Activated CD8-positive, alpha-beta memory T cell treated with anti-CD3 and anti-CD28 coated beads for 1 hour (primary cell): ENCODE measurements at places on chromosomes 4 and X.

DNA sequence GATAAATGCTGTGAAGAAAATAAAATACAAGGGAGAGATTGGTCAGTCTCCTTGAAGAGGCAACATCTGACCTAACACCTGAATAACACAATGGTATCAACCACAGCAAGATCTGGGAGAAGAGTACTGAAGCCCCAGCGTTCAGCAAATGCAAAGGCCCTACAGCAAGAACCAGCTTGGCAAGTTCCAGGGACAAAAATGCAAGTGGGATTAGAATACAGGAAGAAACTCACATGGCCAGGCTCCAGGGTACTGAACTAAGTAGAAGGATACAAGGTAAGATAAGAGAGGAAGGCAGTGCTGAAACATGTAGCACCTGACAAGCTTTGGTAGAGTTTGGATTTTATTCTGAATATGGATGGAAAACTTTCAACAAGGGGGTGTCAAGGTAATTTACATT is 3.6 kb downstream of the SMIM14 start:
- DNase-seq: no peak

DNA sequence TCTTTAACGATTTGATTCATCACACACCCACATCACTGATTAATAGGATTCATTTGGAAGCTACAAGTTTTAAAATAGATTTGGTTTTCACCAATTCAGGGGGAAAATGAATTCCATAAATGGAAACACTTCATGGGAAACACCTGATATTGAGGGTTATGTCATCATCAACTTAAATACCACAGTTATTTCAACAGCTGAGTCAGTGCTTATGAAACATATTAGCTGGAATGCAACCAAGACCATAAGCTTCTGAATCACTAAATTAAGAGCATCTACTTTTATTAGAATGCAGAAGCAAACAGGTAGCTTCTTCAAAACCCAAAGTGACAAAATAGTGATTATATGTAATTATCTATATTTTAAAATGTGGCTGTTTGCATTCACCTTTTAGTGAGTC is 207.8 kb upstream of the DCAF8L1 start:
- no peak for DNase-seq

DNA sequence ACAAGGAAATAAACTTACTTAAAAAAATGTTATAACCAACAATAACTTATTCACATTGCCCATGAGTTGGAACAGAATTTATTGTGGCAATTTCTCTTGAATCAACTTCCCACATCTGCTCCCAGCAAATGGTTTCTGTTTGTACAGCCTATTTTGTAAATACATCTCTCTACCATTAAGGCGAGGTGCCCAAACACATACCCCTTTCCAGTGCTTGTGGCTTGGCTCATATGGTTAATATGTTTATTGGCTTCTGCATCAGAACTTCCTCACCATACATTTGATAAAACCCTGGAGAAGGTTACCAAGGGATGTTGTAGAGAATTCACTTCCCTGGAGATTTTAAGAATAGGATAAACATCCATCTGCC is 207.1 kb downstream of the SOWAHB start:
- DNase-seq: no peak

GRCh38 chr4:150131581-150132228 is 53.5 kb downstream of the DCLK2 start:
- DNase-seq: no peak

GRCh38 chr4:10078481-10079233 is 37.9 kb downstream of the WDR1 start:
- DNase-seq: no peak

DNA sequence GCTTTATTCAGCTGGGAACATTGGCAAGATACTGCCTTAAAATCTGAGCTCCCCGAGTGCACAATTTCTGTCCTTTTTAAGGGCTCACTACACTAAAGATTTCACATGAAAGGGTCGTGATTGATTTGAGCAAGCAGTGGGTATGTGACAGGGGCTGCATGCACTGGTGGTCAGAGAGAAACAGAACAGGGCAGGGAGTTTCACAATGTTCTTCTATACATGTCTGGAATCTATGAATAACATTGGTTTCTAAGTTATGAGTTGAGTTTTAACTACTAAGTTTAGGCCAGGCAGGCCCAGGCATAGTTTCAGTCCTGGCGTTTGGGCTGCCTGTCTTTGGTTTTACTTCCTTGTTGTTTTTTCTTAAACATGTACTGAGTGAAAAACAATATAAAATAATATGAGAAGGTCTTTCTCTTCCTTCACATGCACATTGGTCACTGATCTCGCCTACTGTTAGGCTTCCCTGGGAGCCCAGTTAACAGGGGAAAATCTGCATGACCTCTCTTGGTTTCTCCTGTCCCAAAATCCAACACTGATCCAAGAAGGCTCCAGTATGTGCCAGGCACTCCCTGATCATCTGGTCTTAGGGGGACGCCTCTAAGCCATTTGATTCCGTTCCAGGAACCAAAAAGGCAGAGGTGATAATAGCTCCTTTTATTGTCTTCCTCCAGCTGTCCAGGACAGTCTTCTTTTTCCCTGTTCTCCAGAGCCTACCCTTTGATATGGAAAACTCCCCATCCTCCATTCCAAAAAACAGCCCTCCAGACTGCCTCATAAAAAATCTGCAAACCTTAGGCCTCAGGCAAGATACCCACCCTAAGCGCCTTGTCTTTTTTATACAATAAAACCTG is at the start of gene UGT2B17:
Gene UGT2B17 (minus strand): TSS at position 51 of the 854 bp plus-strand sequence. CDS start 7,838 bp downstream, outside the sequence.
- DNase-seq: no peak

DNA sequence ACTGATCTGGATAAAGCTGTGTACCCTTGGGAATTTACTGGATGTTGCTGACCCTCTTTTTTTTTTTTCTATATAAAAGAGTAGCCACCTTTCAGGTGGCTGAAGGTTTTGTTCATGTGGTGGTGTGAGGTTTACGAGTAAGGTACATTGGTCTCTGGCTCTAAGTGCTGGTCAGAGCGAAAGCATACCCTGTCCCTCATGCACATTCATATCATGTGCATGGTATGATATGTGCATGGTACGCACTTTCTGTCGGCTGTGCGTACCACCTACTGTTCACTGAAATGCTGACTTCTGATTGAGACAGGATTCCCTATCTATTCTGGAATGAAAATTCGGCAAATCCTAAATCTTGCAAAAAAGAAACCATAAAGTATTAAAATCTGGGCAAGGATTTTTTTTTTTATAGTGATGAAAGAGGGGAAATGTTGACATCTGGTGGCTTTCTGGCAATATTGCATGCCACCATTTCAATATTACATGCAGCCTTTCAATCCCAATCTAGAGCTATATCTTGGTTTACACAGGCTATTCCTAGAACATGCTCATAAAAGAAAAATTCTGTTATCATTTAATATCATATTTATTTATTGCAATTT is 32.8 kb downstream of the FAM149A start:
- DNase-seq: no peak

DNA sequence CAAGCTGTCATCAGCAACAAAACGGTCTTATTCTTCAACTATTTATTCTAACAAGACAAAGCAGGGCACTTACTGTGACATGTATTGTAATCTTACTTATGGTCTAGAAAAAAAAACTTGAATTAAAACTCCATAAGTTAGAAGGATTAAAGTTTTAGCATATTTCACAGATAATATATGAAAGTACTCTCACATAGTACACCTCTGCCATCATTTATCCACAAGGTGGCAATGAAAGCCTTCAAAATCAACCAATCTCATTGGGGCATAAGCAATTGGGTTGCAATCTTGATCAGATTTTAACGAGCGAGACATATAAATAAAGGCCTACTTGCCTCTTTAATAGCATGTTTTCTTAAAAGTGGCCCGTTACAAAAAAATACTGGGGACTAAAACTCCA is 1382.9 kb downstream of the FAM133A start:
- no peak for DNase-seq

- no peak for DNase-seq
These were observed 18.7 kb upstream of the GPR34 start for GRCh38 chrX:41670112-41670511.

- no peak for DNase-seq
These were observed 449.6 kb downstream of the FSTL5 start for GRCh38 chr4:161714022-161714751.

GRCh38 chr4:159312236-159312635 is 209.4 kb downstream of the RAPGEF2 start:
- DNase-seq: no peak

GRCh38 chr4:163544407-163545038 is 50.0 kb downstream of the TMA16 start:
- DNase-seq: peak; percentile 36

DNA sequence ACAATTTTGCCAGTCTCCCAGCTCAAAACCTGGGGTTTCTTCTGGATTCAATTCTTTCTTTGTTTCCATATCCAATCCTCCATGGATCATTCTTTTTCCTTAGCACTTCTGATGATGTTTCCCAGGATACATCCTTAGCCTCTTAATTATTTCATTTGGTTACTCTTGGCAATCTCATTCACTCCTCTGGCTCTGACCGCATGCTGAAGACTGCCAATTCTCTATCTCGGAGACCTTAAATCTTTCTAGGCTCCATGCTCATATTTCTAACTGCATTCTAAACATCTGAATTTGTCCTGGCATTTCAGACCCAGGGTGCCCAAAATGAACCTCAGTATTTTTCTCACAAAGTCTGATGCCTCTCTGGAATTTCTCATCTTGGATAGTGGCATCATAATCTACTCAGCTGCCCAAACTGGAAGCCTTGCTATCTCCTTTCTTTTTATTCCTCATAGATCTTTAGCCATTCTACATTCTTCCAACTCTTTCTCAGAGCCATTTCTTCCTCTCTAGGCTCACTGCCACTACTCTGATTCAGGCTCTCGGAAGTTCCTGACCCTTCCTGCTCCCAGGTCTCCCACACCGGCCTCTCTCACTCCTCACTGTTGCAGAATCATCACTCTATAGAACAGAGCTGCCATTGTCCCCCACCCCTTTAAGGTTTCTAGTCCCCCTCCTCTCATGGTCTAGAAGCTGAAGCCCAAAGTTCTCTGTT is 290.2 kb downstream of the CAMK2D start:
- no peak for DNase-seq

DNA sequence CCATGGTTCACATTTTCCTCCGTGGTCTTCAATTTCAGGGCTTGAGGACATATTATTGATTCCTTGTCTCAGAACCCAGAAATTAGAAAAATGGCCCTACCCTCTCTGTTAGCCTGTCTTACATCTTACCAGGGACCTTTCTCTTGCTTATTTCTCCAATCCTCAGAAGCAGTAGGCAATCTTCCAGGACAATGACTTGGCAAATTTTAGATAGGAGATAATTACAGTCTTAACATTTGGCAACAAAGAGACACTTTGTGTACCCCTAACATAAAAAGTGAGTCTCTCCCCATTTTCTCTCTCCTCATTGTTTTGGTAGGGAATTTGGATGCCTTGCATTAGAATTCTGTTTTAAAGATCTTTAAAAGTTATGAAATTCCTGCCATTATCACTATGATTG is 778.1 kb upstream of the SLIT2 start:
- DNase-seq: no peak

GRCh38 chr4:95956094-95956493 is 116.2 kb downstream of the PDHA2 start:
- DNase-seq: no peak

- no peak for DNase-seq
These were observed 115.0 kb upstream of the FTHL17 start for GRCh38 chrX:31186693-31187338.

GRCh38 chrX:49186125-49187027 is at the start of gene PRICKLE3:
PRICKLE3 (minus strand) TSS chrX:49186373; CDS start chrX:49186297, 76 bp downstream.
- no peak for DNase-seq

- no peak for DNase-seq
These were observed 4.4 kb upstream of the PGM2 start for GRCh38 chr4:37821953-37822605.

- DNase-seq: no peak
These were observed 3.6 kb upstream of the AMOT start for GRCh38 chrX:112844250-112844649.

GRCh38 chrX:74461384-74461783 is 40.1 kb downstream of the SLC16A2 start:
- DNase-seq: no peak

GRCh38 chr4:85243857-85244256 is 231.1 kb upstream of the ARHGAP24 start:
- DNase-seq: no peak

GRCh38 chrX:2954541-2954940 is 25.4 kb upstream of the ARSD start:
- DNase-seq: no peak

GRCh38 chr4:13654162-13654797 is 26.8 kb upstream of the BOD1L1 start:
- DNase-seq: peak; percentile 44

DNA sequence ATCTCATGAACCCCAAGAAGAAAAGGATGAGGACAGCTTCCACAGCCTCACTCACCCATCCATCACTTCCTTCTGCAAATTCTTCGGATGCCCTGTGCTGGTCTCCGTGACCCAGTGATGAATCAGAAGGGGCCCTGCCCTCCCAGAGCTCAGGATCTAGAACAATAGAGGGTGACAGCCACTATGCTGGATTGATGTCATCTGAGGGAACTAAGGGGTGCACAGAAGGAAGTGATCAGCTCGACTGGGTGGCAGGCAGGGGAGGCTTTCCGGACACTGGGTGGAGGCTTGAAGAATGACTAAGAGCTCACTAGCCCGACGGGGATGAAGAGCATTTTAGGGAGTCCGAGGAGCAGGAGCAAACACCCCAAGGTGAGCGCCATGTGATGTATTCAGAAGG is 1.4 kb upstream of the ZNF185 start:
- DNase-seq: no peak

- DNase-seq: no peak
These were observed 180.0 kb downstream of the NKX6-1 start for GRCh38 chr4:84319124-84319523.

DNA sequence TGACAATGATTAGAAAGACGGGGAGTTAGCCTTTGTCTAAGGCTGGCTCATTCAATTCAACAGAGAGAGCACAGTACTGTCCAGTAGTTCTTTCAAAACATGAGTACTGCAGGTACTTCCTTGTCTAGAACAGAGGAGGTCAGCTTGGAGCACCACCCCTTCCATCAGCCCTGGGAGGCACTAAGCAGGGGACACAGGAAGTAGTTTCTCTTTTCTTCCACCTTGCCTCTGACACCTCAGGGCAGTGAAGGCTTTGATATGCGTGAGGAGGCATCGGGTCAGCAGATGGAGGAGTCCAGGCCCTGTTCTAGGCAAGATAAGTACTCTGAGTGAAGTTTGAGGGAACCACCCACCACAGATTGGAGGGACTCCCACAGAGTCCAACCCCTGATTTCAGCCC is 33.1 kb downstream of the MAGEB10 start:
- DNase-seq: no peak

GRCh38 chr4:184536065-184536880 is 61.9 kb upstream of the IRF2 start:
- DNase-seq: no peak

DNA sequence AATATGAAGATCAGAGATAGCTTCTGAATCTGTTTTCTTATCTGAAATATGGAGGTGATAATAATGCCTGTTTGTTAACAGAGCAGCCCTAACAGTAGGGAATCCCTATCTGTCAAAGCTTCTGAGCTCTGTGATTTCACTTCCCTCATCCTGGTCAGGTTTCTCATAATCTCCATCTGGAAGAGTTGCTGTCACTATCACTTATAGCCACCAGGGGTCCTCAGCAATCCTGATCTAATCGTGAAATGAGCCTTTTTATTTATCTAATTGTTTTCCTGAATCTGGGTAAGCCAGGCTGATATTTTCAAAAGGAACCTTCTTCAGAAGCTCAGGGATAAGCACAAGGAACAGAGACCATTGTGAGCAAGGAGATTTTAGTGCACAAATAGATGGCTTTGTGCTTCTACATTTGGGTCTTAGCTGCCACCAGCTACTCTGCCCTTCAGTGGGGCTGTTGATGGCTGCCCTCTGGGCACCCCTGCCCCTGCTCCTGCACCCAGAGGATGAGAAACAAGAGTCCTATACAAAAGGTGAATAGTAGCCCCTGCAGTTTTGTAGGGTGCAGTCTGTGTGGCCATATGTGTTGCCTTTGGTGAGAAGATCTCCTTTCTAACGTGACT is 196.4 kb upstream of the RADX start:
- no peak for DNase-seq
